Bronchial epithelial cell (primary cell): ENCODE measurements at places on chromosomes 5 and 9.
A peak's percentile ranks its signal among the peaks of the same experiment; 100 is the strongest.

GRCh38 chr5:155998257-155998656 is 328.7 kb upstream of the SGCD start:
- DNase-seq = no peak

GRCh38 chr9:123081824-123082223 is 48.4 kb downstream of the GPR21 start:
- DNase-seq = peak; percentile 42

- peak; percentile 47 for DNase-seq
Observed at GRCh38 chr9:33082538-33083326, 6.3 kb upstream of the SMU1 start.

DNA sequence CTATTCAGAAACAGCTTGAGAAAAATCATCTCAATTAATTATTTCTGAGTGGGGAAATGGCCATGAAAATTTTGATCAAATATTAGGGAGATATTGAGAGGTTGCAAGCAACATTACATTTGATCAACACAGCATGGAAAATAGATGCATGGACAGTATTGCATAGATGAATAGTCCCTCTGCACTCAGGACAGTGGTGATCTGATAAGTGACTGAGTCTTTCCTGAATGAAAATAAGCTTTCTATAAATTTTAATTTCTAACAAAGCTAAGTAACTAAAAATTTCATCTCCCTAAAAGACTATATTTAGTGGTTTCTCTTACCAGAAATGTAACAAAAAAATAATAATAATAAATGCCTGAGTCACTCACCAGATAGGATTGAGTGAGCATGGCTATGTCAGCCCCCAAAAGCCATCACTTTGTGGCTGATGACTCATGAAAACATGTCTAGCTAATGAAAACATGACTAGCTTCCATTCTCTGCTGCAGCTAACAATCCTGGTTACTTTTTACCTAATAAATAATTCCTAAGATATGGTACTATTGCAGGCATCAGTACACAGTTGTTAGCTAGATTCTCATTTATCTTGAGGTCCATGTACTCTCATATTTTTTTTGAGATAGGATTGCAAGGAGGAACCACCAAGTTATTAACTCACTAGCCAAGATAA is 1294.8 kb upstream of the ACO1 start:
- peak; percentile 65 for DNase-seq

- no peak for DNase-seq
Observed at GRCh38 chr5:161783297-161783696, 64.6 kb upstream of the GABRA1 start.
